ENCODE measurements at places on chromosomes 12 and 14. TPM values are rescaled to one million over a fixed set of nuclear protein-coding genes. Genes with fewer than 3 reads are reported as not detected.

The SLCO1B1 gene
- total RNA-seq: not detected

- DNase-seq: no peak
These were observed 68.0 kb downstream of the DIP2B start for GRCh38 chr12:50572760-50573159.

DNA sequence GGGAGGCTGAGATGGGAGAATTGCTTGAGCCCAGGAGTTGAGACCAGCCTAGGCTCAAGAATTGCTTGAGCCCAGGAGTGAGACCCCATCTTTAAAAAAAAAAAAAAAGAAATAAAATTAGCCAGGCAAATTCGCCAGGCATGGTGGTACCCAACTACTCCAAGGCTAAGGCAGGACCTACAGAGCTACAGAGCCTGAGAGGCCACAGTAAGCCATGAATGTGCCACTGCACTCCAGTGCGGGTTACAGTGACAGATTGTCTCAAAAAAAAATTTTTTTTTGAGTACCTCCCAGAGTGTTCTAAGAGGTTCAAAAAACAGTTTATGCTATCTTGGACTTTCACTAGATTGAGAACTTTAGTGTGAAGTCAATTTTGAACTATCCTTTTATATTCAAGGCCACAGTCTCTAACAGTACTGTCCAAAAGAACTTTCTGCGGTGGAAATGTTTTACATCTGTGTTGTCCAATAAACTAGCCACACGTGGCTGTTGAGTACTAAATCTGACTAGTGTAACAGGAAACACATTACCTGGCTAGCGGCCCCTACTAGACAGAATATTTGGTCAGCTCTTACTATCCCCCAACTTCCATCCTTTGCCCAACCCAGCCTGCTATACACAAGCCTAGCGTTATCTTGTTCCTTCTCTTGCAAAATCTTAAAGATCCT lies 2.4 kb downstream of the RPL36AL start:
- no peak for DNase-seq

DNA sequence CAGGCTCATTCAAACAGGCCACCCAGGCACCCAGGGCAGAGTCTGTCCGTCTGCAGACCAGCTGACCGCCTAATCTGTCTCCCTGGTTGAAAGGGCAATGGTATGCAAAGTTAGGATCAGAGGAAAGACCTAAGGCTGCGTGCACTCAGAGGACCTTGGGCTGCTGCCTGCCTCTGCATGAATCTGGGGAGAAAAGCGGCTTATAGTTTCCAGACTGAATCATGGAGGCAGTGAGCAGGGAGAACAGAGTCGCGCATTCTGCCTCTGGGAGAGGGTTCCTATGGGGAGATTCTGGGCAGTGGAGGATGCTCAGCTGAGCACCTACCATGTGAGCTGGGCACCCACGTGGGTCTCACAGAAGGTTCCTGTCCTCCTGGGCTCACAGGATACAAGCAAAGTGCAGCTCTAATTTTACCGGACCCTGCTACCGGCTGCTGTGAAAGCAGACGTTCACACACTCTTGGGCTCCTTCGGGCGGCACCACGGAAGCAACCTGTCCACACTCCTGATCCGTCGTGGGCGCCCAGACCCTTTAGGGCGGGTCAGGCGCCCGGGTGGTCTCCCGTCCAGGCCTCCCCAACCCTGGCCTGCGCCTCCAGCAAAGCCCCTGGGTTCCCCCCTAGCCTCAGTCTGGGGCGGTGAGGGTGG lies 772 bp downstream of the SCARB1 start:
- DNase-seq: peak; percentile 42
